ENCODE measurements at places on chromosomes 4 and X.

DNA sequence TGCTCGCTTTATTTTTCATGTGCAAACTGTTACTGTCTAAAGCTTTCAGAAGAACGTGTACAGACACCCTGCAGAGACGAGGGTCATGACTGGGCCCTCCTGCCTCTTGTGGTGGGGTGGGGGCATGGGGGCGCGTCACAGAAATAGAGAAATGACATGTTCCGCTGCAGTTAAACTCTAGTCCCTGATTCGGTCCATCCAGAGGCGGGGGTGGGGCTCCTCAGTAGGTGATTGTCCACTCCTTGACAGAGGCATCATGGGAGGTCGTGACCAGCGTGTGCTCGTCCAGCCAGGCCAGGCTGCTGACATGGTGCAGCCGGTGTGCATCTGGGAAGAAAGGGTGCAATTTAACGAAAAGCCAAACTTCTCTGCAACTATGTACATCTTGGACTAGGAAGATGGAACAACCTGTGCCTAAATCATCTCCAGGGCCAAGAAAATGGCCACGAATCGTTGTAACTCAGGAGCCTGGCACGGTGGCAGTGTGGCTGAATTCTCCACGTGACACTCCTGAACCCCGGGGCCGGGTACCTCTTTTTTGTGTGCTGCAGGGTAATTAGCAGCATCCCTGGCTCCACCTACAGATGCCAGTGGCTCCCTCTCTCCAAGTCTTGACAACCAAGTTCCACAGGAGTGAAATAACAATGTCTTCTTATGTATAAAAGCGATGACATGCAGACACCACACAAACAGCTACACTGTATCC lies 41.3 kb downstream of the WDR1 start:
- no peak for DNase-seq

DNA sequence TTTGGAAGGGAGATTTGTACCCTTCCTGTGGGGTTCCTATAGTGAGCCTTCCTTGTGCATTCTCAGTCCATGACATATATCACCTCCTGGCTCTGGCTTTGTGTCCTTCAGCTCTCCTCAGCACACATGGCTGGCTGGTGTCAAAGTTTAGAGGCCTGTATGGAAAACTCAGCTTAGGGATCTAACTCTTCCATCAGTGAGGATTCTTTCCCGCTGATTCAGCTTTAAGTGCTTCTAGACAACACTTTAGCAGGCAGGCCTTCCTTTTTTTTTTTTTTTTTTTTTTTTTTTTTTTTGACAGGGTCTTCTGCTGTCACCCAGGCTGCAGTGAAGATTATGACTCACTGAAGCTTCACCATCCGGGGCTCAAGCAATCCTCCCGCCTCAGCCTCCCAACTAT lies 84.2 kb downstream of the NPNT start:
- DNase-seq = no peak

- no peak for DNase-seq
Observed at GRCh38 chr4:112003231-112003907, 141.9 kb upstream of the FAM241A start.

GRCh38 chr4:130368668-130369067 lies 1272.7 kb downstream of the C4orf33 start:
- DNase-seq = no peak

DNA sequence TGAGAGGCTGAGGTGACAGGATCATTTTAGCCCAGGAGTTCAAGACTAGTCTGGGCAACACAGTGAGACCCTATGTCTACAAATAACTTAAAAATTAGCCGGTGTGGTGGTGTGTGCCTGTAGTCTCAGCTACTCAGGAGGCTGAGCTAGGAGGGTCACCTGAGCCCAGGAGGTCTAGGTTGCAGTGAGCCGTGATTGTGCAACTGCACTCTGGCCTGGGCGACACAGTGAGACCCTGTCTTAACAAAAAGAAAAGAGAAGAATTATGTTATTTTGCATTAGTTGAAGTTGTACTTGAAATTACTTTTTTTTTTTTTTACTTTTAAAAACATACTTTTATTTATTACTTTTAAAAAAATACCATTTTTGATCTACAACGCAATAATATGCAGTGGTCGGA lies 21.8 kb upstream of the TADA2B start:
- DNase-seq = no peak

GRCh38 chr4:48780865-48781214 lies 761 bp upstream of the FRYL start:
- DNase-seq = no peak

GRCh38 chr4:162682651-162683050 lies 484.0 kb downstream of the NAF1 start:
- DNase-seq = no peak

DNA sequence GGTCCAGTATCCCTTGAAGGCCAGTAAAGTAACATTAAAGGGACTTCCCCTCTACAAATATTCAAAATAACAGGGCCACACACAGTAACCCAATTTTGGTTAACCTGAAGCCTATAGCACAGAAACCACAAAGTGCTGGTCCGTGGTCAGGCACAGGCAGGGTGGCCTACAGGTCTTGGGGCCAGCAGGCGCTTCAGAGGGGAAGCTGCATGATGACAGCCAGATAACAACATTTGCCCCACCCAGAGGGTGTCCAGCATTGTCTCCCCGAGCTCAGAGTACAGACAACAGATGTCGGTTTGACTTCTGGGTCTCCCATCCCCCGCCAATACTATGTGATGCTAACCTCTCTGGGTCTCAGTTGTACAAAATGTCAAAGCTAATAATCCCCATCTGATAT lies 51.1 kb downstream of the SH3KBP1 start:
- no peak for DNase-seq

- no peak for DNase-seq
Observed at GRCh38 chr4:37892641-37893040, 1.8 kb downstream of the TBC1D1 start.

GRCh38 chr4:68490826-68491457 lies 43.7 kb downstream of the TMPRSS11E start:
- DNase-seq = no peak
